G401 (cell line): ENCODE measurements at places on chromosomes 6 and 20. TPM values are rescaled to one million over a fixed set of nuclear protein-coding genes. Genes with fewer than 3 reads are reported as not detected.
A peak's percentile ranks its signal among the peaks of the same experiment; 100 is the strongest.

Gene PPP1R3G
- 0.25 and 0.58 TPM in 2 replicates for total RNA-seq

Gene TNNC2
- total RNA-seq: 1.3 and 1.8 TPM in 2 replicates

Gene CLDN20
- total RNA-seq: not detected in 2 replicates

Gene BMP7
- 81.3 and 122 TPM in 2 replicates for total RNA-seq

Gene RBPJL
- total RNA-seq: not detected in 2 replicates

Gene HLA-DQA2
- total RNA-seq: not detected in 2 replicates

Gene GHRH
- not detected in 2 replicates for total RNA-seq

DNA sequence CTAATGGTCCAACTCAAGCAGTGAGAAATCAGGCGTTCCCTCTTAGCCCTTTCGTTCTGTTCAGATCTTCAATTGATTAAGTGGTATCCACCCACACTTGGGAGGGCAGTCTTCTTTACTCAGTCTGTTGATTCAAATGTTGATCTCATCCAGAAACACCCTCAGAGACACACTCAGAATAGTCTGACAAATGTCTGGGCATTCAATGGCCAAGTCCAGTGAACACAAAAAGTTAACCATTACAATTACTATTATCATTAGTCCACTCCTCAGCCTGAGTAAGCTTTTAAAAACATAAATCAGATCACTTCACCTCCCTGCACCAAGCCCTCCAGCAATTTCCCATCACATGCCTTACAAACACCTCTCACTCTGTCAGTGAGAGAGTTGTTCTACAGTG, 423.2 kb downstream of the RFPL4B start:
- DNase-seq: no peak

DNA sequence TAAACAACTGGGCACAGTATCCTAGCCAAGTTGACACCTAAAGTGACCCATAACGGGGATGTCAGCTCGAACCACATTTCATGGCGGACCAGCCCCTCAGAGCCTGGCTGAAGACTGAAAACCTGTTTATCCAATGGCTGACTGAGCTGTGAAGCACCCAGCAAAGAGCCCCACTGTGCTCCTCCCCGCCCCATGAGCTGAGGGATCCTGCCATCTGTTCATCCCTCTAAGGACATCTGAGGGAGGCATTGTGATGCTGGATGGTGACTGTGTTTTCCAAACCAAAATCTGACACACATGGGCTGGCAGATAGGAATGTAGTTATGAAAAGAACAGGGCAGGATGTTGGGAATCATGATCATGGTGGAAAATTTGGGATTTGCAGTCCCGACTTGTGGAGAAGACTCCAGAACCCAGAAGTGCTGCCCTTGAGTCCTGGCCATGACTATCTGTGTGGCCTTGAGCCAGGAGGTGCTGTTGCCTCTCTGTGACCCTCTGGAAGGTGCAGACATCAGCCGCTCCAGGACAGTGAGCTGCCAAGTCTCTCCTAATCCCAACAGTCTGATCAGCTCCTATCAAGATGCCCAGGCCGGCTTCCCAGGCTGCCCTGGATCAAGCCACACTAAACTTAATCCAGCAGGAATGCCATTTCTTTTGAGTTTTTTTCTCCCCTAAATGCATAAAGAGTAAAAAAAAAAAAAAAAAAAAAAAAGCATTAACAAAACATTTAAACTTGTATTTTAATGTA, 5.7 kb downstream of the EDN3 start:
- DNase-seq: no peak

DNA sequence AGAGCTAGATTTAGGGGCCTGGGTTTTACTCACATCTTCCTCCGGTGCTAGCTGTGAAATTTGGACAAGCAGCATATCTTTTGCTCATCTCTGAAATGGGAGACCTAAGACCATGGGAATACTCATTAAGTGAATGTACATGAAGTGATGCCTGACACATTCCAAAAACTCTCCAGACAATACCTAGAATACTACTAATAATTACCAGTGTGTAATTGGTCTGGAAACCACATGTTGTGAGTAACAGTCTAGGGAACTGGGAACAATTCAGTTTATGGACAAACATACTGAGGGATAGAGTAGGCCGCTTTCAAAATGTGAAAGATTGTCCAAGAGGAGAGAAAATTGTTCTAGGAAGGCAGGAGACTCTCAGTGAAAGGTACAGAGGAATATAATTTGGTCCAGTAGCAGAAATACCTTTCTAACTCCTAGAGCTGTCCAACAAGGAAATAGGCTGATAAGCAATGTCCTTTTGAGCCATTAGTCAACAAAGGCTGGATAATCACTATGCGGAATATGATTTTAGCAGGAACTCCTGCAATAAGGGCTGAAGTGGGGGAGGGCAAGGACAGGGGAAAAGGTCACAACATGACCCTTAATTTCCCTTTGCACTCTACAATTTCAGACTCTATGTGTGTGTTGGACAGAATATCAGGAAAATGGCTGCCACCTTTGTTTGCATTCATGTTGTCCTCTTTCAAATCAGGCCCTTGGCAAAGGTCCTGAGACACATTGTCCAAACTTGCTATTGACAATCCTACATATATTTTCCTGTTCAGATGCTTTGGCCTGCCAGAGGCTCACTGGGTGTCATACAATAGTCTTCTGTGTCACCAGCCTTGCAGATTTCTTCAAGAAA, 315.4 kb downstream of the PLCB1 start:
- no peak for DNase-seq

GRCh38 chr6:89975366-89975765, 81.1 kb downstream of the GJA10 start:
- DNase-seq: no peak

DNA sequence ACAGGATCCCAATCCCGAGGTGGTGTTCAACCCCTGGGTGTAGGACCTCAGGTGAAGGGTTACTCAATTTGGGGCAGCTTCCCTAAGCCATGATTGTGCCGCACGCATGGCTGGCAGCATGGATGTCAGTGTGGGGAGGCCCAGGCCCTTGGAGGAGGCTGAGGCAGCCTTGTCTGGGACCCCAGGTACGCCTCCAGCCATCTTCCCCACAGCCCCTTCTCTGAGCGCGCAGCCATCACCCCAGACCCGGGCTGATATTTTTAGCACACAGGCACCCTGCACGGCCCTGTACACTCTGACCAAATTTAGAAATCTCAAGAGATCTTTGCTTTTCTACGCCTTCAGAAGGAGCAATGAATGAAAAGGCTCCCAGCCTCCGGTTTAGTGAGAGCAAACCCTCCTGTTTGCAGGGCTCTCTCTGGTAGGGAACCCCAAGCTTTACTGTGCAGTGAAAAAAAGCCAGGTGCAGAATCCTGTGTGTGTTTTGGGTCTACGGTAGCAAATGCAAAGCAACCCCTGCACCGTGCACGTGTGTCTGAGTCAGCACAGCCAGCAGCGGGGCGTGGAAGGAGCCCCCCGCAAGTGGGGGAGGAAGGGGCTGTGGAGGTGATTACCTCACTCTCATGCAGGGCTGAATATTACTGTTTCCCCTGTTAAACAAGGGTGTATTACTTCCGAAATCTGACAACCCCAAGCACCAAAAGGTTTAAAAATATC, 44.3 kb downstream of the CTCFL start:
- no peak for DNase-seq

- DNase-seq: no peak
Observed at GRCh38 chr6:12715437-12715836, 1.1 kb upstream of the PHACTR1 start.

DNA sequence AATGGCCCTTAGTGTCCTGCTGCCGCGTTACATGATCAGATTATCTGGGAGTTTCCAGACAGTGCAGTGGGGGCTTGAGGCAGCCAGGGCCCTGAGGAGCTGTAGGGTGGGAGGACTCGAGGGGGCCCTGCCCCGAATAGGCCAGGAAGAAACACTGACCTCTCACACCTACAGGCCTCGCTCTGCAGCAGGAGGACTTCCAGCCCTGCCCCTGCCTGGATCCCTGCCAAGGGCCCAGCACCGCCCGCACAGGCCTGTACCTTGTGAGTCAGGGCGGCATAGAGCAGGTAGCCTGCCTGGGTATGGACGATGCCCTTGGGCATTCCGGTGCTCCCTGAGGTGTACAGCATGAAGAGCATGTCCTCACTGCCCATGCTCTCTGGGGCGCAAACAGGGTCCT, 30.1 kb upstream of the APMAP start:
- no peak for DNase-seq

GRCh38 chr6:39466631-39467030, 144.1 kb upstream of the KCNK16 start:
- no peak for DNase-seq

GRCh38 chr20:54123587-54124180, 50.1 kb downstream of the CYP24A1 start:
- DNase-seq: no peak

GRCh38 chr20:44080064-44080463, 106.9 kb downstream of the JPH2 start:
- DNase-seq: no peak

- no peak for DNase-seq
Observed at GRCh38 chr6:9527679-9528286, 887.1 kb downstream of the TFAP2A start.

- DNase-seq: no peak
Observed at GRCh38 chr20:7879883-7880282, 60.4 kb downstream of the HAO1 start.

GRCh38 chr20:8571611-8572010, 439.5 kb downstream of the PLCB1 start:
- no peak for DNase-seq

GRCh38 chr20:41854765-41855164, 236.6 kb upstream of the CHD6 start:
- DNase-seq: no peak

DNA sequence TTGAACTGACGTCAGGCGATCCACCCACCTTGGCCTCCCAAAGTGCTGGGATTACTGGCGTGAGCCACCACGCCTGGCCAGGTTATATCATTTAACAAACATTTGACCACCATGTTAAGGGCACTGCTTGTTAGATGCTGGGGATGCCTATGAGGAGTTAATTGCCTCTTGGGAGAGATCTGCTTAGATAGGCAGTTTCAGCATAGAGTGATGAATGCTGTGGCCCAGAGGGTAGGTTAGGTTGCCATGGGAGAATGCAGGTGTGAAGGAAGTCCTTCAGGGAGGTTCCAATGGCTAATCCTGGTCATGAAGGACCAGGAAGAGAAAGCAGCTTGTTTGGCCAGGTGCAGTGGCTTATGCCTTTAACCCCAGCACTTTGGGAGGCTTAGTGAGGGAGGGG, 17.0 kb downstream of the PHF20 start:
- DNase-seq: no peak

- DNase-seq: no peak
Observed at GRCh38 chr6:168609914-168610490, 169.0 kb downstream of the SMOC2 start.

DNA sequence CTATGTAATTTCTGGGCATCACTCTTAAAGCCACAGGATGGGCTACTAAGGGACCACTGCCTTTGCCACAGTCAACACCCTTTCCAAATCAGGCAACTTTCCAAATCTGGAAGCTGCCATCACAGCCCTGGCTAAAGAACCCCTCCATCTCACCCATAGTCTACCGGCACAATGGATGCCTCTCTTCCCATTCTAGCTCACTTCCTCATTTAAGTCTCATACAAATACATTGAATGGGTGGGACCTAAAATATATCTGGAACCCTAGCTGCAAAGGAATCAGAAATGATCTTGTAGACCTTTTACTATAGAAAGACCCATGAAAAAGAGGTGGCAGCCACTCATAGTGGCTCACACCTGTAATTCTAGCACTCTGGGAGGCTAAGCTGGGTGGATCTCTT, 3.3 kb upstream of the TREML4 start:
- no peak for DNase-seq

DNA sequence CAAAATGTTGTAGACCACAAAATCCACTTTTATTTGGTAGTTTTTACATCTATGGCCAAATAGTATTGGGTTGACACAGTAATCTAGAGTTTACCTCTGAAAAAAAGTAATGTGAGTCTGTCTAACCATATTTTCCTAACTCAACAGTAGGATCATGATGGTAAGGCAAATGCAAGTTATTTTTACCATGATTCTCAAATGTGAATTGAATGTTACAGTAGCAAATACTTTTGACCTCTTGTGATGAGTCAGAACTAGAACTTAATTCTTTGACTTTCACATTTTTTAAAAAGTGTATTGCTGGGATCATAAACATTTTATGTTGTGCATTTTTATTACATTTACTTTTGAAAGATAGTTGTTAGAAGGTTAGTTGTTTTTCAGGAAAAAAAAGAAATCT, 22.0 kb downstream of the RNF146 start:
- DNase-seq: no peak

DNA sequence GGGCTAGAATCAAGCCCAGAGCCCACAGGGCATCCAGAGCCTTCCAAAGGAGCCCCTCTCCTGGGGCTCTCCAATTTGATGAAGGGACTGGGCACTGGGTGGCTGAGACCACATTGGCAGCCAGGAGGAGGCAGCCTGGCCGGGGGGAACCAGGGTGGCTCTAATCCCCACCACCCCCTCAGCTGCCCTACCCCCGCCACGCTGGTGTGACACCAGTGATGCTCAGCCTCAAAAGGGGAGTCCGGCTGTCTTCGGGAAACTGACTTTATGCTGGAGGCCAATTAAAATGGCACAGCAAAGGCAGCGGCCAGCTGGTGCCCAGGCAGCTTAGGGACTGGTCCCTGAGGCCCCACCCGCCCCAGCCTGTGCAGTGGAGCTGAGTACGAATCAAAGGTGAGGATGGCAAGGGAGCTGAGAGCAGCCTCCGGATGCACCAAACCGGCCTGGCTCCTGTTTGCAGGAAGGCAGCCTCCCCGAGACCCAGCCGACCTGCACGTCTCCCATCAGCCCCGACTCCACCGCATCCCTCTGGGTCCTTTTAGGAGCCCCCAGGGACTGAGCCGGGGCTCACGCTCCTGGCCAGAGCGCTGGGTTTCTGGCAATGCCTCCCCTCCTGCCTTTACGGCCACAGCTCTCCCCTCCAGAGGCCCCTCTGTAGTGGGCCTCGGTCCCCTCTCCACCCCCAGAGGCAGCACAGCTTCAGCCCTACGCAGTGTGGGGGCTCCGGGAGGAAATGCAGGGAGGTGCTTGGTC, 28.5 kb downstream of the CHRNA4 start:
- no peak for DNase-seq

GRCh38 chr6:2744778-2745177, 5.9 kb downstream of the MYLK4 start:
- peak; percentile 50 for DNase-seq

- peak; percentile 62 for DNase-seq
Observed at GRCh38 chr6:116564921-116565872, 6.1 kb upstream of the RWDD1 start.

- DNase-seq: no peak
Observed at GRCh38 chr6:118495485-118496280, 52.4 kb upstream of the PLN start.
